ENCODE measurements at places on chromosomes 16 and 17. TPM values are rescaled to one million over a fixed set of nuclear protein-coding genes. Genes with fewer than 3 reads are reported as not detected.

- no peak for DNase-seq
These were observed 143.7 kb upstream of the RCVRN start for GRCh38 chr17:10048629-10049350.

DNA sequence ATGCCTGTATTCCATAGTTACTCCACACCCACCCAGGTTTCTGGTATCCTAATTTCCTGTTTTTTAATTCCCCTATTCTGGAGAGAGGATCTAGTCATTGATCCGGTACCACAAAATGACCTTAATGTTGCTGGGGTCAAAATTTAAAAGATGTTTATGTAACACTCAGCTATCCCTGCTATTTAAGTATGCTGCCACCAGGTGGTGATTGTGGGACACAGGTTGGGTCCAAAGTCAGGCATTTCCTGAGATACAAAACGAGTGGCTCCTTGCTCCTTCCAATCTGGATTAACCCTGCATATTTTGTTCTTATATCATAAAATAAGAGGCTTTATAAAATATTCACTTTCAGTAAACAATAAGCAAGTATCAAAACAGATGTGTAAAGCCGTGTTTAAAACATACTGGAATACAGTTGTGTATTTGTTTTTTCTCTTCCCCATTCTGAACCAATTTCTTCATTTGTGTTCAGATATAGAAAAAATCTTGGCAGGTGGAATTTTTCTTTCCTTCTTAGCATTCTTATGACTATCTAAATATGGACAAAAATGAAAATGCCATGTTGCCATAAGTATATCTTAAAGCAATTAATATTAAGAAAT, 16.3 kb downstream of the HS3ST4 start:
- no peak for DNase-seq

Gene C16orf95
- total RNA-seq, result 3.3 TPM

DNA sequence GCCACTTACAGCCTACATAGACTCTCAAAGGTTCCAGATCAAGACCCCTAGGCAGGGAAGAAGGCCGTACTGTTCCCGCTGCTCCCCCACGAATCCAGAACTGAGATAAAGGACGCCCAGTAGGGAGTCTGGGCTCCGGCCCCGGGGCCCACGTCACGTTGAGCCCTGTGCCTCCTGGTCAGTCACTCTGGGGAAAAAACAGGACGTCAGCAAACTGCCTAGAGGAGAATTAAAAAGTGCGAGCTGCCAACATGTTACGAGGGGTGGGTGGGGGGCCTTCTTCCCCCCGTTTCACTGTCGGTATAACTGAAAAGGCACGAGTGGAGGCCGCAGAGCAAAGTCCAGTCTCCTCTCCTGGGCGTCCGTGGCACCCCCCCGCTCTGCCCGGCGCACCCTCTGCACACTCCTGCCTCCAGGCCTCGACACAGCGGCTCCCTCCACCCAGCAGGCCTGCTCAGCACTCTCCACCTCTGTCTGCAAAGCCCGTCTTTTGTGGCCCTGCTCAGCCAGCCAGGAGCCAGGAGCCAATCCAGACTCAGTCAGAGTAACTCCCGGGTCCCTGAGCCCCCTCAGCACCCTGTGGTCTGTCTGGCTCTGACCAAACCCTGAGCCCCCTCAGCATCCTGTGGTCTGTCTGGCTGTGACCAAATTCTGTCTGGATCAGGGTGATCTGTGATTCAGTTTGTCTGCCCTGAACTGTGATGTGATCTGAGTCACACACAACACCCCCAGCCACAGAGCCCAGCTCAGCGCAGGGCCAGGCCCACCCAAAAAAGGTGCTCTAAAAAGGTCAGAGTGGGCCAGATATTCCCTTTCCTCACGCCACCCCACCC, 6.2 kb downstream of the ITGAE start:
- DNase-seq, result peak; percentile 94

Gene WNT9B
- total RNA-seq, result 0.84 TPM

DNA sequence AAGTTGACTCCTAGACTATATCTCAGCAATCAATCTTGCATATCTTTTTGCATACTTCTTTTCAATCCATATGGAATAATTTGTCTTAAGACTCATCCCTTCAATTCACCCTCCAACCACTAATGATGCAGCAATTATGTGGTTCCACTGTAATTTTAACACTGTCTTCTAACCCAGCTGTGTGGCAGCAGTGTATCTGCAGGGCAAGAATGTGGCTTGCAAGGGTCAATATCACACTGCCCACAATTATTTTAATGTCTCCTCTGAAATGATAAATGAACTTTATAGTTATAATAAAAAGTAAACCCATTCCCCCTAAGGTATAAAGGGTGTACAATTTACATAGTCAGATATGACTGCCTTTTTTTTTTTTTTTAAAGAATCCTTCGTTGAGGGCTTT, 48.6 kb downstream of the FTO start:
- DNase-seq, result no peak

DNA sequence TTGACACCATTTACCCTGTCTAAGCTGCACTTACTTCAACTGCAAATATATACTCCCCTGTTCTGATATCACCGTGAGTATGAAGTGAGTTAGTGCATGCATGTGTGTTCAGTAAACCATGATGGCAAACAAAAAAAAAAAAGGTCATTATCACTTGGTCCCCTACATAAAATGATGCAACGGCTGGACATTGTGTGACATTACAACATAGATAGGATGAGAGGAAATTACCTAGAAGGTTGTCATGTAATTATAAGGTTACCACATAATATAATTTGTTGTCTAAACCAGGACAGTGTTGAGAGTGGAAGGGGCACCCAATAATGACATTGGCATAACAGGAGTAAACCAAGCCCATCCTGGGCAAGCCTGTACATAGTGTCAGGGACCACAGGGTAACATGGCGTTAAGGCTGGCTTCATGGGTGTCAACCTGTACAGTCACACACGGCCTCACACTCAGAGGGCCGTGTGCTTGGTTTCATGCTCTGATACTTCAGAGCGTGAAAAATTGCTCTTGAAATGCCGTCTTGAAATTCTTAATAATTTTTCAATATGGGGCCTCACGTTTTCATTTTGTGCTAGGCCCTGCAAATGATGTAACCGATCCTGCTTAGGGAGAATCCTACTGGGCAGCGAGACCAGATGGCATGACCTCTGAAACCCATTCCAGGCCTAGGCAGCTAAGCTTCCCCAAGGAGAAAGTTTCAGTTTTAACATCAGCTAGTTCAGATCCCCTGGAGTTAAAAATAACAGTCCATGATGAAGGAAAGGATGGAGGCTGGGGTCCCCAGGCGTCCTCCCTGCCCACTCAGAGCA, 106.1 kb downstream of the AXIN2 start:
- DNase-seq, result no peak

GRCh38 chr16:47916266-47916665, 239.5 kb downstream of the ABCC12 start:
- DNase-seq, result peak; percentile 26

- no peak for DNase-seq
These were observed 338.0 kb downstream of the WWOX start for GRCh38 chr16:78437352-78437968.

GRCh38 chr16:920051-920681, 50.6 kb downstream of the LMF1 start:
- DNase-seq, result no peak

DNA sequence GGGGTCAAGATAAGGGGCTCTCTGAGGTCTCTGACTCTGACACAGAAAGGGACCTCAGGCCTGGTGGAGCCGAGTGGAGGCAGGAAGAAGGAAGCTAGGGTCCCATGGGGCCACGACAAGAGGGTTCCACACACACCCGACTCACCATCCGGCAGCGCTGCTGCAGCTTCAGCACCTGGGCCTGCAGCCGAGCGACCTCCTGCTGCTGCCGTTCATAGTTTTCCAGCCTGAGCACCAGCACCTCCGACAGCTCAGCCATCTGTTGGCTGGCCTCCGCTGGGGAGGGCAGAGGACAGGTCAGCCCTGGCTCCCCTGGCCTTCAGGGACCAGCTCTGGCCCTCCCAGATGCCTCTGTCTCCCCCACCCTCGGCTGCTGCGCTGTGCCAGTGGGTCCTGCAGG, 6.4 kb downstream of the HAP1 start:
- no peak for DNase-seq
